ENCODE measurements at places on chromosomes 2 and 18.

GRCh38 chr18:42087235-42087634, 132.2 kb downstream of the PIK3C3 start:
- no peak for DNase-seq

GRCh38 chr2:168694173-168694572, 108.3 kb upstream of the NOSTRIN start:
- DNase-seq = no peak

DNA sequence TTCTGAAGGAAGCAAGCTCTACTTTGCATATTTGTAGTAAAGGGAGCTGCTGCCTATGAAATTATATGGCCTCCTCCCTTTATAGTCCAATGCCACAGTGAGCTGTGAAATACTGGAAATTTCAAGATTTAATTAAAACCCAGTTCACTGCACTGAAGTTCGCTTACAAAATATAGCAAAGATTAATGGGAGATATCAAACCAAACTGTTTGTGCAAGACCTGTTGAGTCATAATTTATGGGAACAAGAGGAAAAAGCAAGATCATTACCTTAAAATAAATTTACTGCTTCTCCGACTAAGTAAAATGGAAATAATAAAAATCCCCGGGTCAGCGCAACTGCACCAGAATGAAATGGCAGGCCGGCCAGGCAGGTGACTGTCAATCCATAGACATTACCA, 215.5 kb upstream of the RAB6C start:
- DNase-seq = no peak

DNA sequence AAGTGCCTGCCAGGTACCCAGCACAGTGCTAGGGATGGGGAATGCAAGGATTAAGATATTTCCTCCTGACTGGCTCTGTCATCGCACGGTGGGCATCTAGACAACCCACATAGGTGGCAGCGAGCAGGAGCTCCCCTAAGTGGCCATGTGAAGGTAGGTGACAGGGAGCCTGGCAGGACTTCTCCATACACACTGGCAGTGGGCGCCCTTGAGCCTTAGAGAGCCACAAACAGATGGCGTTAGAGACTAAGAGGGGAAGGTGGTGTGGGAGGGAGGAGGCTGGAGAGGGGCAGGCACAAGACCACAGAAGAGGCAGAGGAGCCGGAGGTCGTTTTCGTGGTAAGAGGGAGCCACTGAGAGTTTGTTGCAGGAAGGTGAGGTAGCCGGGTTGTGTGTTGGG, 15.2 kb downstream of the PRELID3A start:
- no peak for DNase-seq

All from right forelimb (tissue), 1 donor.